ENCODE measurements at places on chromosomes 1 and 21. TPM values are rescaled to one million over a fixed set of nuclear protein-coding genes. Genes with fewer than 3 reads are reported as not detected.

- no peak for DNase-seq
Observed at GRCh38 chr1:107547363-107548155, 406.7 kb downstream of the NTNG1 start.

- DNase-seq: no peak
Observed at GRCh38 chr1:47209725-47210325, 20.0 kb upstream of the PDZK1IP1 start.

GRCh38 chr1:156444407-156445001 lies 56.1 kb downstream of the MEF2D start:
- DNase-seq: no peak

Gene LIN28A
- not detected for total RNA-seq

Gene HRNR
- total RNA-seq: not detected

DNA sequence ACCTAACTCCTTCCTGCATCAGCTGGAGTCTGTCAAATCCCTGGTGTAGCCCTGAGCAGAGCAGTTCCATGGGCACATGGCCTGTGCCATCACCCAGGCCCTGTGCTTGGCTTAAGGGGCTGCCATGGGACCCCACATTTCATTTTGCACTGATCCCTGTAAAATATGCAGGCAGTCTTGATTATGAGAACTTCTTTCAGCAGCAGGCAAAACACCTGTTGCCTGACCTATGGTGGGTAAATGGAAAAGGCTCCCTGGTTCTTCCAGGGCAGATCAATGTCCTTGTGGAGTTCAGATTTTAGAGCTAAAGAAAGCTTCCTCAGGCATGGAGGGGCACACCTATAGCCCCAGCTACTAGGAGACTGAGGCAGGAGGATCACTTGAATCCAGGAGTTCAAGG lies 44.2 kb downstream of the HSD3B1 start:
- DNase-seq: no peak
